ELR (cell line): ENCODE measurements at places on chromosomes 11 and 22.
A peak's percentile ranks its signal among the peaks of the same experiment; 100 is the strongest.

- no peak for DNase-seq
Measured at GRCh38 chr11:7543302-7543701, 29.5 kb downstream of the PPFIBP2 start.

DNA sequence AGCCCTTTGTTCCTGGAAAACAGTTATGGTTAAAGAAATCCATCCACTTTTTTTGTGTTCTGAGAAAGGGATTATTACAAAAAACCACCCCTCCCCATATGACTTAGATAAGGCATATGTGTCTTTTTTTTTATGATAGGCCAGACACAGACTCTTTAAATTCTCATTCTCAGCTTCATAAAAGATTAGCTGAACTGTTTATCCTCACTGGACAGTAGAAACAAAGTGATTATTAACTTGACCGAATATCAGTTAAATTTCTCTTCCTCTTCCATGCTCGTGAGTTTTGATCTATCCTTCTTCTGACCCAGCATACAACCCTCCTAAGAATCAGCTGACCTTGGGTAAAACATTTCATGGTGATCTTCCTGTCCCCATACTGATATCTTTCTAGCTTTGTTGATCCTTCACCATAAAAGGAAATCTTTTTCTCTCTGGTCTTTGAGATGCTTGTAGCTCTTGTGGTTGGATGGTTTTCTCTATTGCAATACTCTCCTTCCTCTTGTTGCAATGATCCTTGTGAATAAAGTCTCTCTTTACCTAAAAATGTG is 26.2 kb downstream of the OR2AG2 start:
- DNase-seq, result no peak

GRCh38 chr22:21055564-21055834 is 9.8 kb downstream of the LRRC74B start:
- DNase-seq, result no peak

DNA sequence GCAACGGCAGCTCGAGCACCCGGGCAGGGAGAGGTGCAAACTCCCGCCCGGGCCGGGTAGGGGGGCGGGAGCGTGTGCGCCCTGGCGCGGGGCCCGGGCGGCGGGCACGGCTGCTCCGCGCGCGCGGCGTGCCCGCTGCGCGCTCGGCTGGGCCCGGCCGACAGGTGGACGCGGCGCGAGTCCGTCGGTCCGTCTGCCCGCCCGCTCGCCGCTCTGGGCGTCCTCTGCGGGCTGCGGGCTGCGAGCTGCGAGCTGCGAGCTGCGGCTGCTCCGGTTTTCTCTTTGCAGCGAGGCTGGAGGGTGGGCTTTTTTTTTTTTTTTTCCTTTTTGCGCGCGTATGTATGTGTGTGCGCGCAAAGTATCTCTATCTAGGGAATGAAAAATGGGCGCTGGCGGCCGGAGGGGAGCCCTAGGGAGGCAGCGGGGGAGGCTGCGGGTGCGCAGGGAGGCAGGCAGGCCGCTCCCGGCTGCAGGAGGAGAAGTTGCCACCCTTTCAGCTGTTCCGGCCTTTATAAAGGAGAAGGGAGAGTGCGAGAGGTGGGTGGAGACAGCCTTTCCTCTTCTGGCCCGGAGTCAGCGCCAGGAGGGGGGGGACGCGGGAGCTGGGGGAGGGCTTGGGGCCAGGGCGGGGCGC is at the start of gene PDGFB:
TSS of gene PDGFB (minus strand) at position 487 of the 634 bp plus-strand sequence. CDS start 1,019 bp downstream, outside the sequence.
- peak; percentile 34 for DNase-seq

- DNase-seq, result no peak
Measured at GRCh38 chr11:69836401-69836800, 17.2 kb upstream of the FGF3 start.

DNA sequence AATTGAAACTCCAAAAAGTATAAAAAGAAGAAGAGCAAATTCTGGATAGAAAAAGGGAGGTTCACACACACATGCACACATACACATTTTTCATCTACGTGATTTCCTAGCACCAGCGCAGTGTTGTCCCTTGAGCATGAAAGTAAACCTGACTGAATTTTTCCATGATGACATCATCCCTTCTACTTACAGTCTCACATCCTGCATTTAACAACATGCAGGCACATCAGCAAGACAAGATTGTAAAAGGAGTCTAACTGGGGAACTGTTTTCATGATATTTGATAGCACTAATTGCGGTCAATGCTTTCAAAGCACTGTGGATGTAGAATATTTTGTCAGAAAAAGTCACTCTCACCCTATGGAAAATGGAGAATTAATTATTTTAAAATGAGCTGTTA is 36.6 kb downstream of the GAS2 start:
- DNase-seq, result peak; percentile 80

DNA sequence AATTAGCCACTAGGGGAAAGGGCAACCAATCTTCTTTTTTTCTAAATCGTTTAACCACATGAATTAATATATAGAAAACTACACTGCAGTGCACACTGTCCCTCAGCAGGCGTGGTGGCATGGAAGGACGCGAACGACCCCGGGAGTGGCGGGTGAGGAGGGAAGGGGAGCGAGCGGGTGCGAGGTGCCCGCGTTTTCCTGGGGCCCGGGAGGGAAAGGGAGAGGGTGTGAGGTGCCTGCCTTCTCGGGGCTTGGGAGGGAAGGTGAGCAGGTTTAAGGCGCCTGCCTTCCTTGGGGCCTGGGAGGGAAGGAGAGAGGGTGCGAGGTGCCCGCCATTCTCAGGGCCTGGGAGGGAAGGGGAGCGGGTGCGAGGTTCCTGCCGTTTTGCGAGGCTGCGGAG is 765 bp downstream of the GAB4 start:
- DNase-seq, result no peak

- no peak for DNase-seq
Measured at GRCh38 chr22:49969751-49970527, 9.4 kb downstream of the PIM3 start.

GRCh38 chr22:36423461-36424404 is 36.0 kb upstream of the MYH9 start:
- peak; percentile 63 for DNase-seq

DNA sequence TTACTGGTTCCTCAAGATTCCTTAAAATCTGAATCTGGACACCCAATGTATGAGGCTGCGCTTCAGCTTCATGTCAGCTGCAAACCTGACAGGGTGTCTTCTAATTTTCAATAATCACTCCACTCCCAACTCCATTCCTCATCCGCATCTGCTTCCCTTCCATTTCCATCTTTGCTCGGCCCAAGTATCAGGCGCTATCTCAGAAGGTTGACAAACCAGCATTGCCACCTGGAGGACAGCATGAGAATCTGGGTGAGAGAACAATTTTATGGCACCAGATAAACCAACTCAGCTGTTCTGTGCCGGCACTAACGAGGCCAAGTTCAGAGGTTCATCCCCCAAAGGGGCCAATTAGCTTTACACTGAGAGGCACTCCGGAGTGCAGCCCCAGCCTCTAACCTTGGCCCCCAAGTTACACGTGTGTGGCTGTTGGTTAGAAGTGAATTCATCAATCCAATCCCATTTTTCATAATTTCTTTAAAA is 79.1 kb upstream of the LMO2 start:
- peak; percentile 71 for DNase-seq

- peak; percentile 61 for DNase-seq
Measured at GRCh38 chr11:36376009-36376887, 80.2 kb downstream of the PRR5L start.

- no peak for DNase-seq
Measured at GRCh38 chr22:27996529-27996925, 77.5 kb upstream of the PITPNB start.

DNA sequence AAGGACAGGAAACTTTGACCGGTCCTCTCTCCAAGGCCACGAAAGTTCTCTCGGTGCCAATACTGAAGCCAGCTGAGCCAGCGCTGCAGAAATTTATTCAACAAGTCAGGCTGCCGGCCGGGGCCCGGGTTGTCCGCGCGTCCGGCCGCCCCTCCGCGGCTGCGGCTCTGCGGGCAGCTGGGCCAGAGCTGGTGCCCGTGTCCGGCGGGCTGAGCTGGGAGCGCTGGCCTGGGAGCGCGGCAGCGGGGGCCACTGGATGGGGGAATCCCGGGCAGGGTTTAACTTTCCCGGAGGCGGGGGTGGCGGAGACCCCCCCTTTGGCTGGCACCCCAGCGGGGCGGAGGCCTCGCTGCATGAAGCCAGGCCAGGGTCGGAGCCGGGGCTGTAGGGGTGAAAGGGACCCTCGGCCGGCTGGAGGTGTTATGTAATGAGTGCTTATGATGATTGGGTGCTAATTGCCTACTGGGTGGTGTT is 12.3 kb upstream of the CACNA1I start:
- no peak for DNase-seq

DNA sequence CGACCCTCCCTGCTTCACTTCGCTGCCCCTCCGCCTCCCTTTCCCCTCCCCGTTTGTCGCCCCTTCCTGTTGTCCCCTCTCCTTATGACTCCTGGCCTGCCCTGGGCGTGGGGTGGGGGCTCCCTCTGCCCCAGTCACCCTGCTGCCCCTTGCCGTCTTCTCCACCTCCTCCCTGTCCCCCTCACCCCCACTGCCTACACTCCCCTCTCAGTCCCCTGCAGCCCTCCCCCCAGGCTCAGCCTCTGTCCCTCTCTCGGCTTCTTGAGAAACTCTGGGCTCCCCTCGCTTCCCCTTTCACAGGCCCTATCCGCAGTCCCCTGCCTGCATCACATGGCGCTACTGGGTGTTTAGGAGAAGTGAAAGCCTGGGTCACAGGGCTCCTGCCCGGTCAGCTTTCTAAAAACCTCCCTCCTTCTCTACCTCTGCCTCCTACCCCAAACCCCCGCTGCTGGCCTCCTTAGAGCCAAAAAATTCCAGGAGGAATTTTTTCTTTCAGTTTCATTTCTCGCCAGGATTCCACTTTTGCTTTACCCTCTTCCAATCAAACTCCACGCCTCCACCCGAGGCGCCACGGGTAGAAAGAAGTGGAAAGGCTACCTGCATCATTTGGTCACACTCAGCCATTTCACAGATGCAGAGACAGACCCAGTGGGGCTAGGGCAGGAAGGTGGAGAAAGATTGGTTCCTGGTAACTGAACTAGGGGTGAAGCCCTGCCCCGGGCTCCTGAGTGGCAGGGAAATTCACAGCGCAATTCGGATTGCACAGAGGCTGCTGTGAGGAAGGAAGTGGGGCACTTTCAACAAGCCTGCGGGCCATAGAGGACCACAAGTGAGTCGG is at the start of gene SLC15A3:
TSS of gene SLC15A3 (minus strand) at position 273 of the 838 bp plus-strand sequence. CDS start 625 bp downstream, outside the sequence.
- DNase-seq, result peak; percentile 55

DNA sequence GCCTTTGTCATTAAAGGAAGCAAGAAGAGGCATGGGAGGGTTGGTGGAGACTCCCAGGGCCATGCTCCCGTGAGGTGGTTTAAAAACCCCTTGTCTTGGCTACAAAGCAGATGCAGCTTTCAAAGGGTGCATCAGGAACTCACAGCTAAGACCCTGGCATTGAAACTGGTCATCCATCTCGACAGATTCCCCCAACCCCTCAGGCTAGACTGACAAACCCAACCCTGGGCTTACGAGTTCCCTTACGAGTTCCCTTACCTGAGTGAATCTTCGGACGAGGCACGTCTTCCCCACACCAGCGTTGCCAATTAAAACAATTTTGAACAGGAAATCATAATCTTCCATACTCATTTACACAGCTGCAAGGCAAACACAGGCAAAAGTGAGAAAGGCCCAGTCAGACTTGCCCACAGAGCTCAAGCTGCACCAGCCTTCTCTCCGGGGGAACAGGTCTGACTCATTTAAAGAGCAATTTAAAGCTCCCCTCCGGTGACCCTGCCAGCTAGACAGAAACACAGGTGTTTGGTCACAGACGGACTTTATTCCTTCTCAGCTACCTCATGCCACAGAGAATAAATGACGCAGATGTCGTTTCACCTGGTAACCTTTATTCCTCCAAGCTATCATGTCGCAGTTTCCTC is 74.6 kb downstream of the RAB30 start:
- no peak for DNase-seq

- DNase-seq, result no peak
Measured at GRCh38 chr11:110629594-110629993, 82.6 kb downstream of the ARHGAP20 start.

- no peak for DNase-seq
Measured at GRCh38 chr11:126154691-126155090, 56.8 kb downstream of the RPUSD4 start.

DNA sequence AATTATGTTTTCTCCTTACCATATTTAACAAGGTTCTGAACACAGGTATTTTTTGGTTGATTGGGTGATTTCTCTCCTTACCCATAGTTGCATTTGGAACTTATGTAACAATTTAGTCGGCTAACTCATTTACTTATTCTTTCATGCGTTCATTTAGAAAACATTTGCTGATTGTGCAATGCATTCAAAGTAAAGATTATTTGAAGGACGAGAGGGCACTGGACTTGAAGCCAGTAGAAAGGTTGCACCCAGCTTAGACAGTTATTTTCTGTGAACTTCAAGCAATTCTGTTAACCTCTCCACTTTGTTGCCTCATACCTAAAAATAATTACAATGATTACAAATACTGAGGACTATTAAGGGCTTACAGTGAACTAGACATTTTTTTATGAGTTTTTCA is 769.6 kb downstream of the LRRC4C start:
- DNase-seq, result no peak

GRCh38 chr11:95571718-95572260 is 217.8 kb downstream of the FAM76B start:
- DNase-seq, result no peak

DNA sequence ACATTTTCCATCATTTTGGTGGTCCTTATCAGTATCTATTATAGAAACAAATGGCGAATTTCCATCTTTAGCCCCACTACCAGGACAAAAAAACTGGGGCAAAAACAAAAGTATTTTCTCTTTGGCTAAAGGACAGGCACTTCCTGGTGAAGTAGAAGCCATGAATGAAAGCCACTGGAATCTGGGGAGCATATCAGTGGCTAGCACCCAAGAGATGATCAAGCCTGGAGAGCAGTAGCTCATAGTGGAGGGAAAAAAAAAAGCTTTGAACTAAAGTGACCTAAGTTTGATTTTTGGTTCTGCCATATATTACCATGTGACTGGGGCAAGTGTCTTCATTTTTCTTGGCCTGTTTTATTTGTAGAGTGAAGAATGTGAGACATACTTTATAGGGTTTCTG is 272.3 kb downstream of the GUCY1A2 start:
- no peak for DNase-seq

GRCh38 chr22:45308391-45308956 is 1.3 kb upstream of the FAM118A start:
- DNase-seq, result no peak

DNA sequence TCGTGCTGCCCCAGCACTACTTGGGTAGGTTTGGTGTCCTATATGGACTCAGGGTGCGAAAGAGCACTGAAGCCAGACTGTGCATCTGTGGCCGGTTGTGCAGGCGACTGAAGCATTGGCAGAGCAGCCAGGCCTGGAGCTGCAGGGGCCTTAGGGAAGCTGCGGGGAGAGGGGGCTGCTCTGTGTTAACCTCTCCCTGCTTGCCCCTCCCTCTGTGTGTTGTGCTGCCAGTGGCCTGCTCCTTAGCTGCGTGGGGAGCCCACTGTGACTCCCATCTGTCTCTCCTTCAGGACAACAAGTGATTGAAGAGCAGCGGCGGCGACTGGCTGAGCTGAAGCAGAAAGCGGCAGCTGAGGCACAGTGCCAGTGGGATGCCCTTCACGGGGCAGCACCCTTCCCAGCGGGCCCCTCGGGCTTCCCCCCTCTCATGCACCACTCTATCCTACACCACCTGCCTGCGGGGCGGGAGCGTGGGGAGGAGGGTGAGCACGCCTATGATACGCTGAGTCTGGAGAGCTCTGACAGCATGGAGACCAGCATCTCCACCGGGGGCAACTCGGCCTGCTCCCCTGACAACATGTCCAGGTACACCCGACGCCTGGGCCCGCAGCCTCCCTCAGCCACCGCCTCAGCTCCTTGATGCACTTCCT is 34.3 kb downstream of the TREH start:
- no peak for DNase-seq
